ENCODE measurements at places on chromosomes 5 and 9. TPM values are rescaled to one million over a fixed set of nuclear protein-coding genes. Genes with fewer than 3 reads are reported as not detected.

The STPG3 gene
- total RNA-seq: not detected

The MSMP gene
- total RNA-seq: not detected

The TXNDC8 gene
- not detected for total RNA-seq

The GKAP1 gene
- 12.5 TPM for total RNA-seq

The SUSD3 gene
- total RNA-seq: 1.6 TPM

The GPX3 gene
- total RNA-seq: 2,222 TPM

The IFNB1 gene
- total RNA-seq: not detected
